NCI-H2081 (cell line): ENCODE measurements at places on chromosomes 5 and 9.
A peak's percentile ranks its signal among the peaks of the same experiment; 100 is the strongest.

DNA sequence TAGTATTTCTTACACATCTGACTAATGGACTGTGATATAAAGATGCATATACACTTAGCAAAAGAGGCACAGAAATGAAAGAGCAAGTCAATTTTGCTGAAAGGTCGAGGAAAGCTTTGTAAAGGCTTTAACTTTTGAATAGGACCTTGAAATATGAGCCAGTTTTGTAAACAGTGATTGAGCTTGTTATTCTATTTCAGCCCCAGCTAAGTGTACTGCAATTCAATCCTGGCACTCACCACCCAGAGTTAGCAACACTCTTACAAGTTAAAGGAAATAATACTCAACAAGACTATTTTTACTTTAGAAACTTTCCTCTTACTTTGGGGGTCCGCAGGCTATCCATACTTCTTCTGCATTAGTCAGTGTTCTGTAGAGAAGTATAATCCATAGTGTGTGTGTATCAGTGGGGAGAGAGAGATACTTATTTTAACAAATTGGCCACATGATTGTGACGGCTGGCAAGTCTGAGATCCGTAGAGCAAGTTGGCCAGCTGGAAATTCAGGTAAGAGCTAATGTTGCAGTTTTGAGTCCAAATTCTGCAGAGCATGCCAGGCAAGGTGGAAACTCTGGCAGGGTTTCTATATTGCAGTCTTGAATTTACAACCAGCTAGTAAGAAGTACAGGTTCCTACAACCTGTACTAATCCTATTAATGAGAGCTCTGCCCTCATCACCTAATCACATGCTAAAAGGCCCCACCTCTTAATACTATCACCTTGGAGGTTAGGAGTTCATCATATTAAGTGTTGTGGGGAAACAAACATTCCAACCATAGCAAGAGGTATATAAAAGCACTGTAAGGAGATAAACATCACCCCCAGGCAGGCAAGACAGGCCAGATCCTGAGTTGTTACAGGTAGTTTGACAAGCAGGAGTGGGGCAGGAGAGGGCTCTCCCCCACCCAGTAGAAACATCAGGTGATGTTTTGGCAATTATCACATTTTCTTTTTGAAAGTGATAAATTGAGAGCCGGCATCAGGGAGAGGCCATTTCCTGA is 33.6 kb downstream of the IL7R start:
- no peak for DNase-seq

DNA sequence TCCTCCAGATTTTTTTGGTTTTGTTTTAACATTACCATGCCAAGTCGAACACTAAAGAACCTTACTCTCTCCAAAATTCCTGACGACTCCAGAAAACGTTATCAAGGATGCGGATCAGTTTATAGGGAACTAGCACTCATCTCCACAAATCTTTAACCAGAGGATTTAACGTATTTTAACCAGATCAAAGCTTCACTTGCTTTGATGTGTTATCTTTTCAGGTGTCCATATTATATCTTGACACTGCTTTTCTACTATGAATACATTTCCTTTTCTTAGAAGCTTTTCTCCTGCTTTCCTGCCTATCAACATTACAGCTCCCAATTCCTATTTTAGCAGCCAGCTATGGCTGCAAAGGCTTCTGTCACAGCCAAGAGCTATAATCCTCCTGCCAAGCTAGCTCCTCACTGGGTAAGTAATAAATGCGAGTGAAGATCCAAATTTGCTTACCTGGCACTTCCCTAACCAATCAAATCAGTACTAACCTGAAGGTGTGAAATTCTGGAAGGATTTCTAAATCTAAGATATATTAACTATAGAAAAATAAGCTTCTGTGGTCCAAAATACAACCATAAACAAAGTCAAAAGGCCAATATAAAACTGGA is 60.2 kb downstream of the CDC14B start:
- no peak for DNase-seq

- peak; percentile 100 for DNase-seq
Observed at GRCh38 chr5:10331341-10331796, 22.1 kb upstream of the MARCHF6 start.

DNA sequence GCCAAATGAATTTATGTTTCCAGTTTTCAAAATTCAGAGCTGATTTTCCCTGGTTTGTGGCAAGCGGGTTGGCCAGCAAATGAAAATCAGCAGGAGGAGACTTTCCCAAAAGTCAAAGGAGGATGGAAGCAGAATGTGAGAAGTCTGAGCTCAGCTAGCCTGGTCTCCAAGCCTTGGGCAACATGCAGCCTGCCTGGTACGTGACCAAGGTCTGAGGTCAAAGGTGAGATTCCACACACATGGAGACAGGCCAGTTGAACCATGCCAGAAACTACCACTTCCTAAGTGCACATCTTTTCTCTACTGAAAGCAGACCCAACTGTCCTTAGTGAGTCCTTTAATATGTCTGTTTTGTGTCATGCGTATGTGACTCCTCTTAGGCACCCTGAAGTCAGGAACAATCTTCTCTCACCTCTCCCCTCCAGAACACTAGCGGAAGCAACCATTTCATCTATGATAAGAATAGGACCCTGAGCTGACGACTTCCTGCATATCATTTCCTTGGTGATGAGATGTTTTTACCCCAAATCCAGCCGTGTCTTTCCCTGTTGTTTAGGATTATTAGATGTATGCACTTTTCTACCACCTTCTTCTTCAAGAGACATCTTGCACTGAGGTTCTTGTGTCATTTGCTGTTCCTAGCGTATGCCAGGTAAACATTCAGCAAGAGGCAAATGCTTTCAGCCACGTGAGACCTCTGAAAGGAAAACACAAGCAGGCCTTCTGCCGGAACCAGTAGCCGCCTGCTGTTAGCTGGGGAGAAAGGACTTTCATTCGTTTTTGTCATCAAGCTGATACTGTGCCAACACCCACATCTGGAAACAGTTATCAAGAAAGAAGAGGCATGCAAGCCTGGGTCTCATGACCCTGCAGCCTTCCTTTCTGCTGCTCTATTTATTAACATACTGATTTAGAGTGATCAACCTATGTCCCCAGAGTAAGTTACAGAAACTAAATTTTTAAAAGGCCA is 9.7 kb upstream of the TGFBI start:
- no peak for DNase-seq

DNA sequence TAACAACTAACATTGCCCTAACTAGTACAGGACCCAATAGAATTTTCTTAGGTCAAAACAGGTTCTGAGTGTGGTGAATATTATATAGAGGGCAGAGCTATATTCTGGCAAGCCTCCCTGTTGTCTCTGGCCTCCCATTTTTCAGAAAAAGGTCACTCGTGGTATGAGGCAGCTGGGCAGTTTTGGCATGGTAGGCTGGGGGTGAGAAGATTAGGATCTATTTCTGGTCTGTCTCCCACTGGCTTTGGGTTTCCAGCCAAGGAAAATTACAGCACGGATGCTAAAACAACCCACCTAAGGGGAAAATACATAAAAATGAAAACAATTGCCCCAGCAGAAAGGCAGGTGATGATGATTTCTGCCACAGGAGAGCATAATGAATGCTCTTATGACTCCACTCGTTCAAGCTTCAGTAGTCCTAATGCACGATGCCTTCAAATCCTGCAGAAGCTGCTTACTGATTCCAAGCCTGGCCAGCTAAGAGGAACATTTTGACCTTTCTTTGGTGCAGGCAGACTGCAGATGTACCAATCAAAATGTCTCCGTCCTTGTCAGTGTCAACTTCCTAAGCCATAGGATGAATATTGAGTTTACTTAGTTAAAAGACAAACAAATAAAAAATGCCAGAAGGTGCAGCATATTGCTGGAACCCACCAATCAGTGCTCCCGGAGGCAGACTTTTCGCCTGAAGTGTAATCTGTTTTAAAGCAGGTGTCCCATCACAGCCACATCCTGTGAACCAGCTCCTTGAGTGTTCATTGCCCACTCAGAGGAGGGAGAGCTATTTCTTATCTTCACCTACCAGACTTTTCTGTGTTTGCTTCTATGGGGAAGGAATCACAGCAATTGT is 435.4 kb downstream of the ZSWIM6 start:
- DNase-seq: peak; percentile 92

DNA sequence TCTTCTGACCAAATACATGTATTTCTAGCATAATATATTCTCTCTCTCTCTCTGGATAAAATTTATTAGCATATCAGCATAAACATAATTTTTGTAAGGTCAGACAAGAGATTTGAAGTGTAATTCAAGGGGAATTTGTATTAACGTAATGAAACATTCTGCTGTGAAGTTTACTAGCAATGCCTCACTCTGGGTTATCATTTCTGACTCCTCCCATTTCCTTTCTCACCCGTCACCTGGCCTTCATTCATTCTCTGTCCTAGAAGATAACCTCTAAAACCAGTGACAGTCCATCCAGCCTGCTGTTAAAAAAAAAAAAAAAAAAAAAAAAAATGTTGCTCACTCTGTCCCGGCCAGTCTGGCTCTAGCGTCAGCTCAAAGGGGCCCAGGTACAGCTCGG is 27.1 kb downstream of the GRAMD2B start:
- no peak for DNase-seq

DNA sequence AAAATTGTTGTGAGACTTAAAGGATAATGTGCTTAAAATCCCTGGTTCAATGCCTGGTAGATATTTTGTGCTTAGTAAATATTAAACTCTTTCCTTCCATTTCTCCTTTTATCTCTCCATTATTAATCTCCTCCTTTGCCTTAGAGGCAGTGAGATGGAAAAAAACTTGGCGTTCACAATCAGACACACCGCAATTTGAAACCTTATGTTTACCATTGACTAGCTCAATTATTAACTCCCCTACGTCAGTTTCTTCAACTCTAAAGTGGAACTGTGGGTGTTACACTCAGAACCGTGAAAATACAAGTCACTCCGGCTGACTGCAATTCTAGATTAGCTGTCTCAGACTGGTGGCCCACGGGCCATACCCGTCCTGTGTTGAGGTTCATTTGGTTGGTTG is 327.2 kb downstream of the DEPDC1B start:
- DNase-seq: no peak

DNA sequence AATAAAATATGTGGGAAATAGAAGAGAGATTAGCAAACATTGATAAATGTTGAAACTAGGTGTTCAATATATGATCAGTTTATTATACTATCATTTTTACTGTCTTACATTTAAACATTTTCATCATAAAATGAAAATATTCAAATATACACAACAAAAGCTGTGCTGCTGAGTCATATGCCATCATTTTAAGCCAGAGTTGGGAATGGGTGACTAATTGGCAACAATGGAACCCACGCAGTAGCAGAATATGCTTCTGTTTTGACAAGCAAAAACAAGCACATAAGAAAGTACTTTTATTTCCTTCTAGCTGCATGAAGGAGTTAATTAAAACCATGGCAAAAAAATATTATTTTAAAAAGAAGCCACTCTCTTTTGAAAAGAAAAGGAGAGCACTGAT is 340.0 kb upstream of the EDIL3 start:
- no peak for DNase-seq

DNA sequence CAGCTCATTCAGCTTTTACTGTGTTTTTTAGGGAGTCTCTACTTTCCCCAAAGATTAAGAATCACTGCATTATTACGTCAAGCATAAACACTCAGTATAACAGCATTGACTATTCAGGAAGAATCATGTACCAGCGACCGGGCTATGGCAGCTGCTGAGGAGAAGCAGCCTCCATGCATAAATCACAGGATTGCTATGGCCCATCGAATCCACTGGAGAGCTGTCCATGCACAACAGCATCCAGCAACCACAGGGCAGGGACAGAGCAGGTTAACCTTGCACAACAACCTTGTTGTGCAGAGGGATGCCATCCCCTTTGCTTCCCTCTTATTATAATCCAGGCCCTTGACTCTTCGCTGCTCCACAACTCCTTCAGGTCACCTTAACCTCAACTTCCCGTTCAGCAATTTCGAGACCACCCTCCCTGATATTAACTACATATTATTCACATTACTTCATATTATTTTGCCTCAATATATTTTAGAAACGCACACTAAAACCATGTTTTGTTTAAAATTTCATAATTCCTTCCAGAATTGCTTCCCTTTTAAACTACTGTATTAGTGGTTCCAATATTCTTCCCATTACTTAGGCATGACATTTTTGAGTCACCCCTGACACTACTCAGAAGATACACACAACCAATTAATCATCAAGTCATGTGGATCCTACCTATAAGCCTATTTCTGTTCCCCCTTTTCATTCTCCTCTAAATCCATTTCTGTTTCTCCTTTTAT is 991 bp downstream of the IARS1 start:
- DNase-seq: no peak

- no peak for DNase-seq
Observed at GRCh38 chr5:166562246-166562645, 1729.2 kb upstream of the WWC1 start.

DNA sequence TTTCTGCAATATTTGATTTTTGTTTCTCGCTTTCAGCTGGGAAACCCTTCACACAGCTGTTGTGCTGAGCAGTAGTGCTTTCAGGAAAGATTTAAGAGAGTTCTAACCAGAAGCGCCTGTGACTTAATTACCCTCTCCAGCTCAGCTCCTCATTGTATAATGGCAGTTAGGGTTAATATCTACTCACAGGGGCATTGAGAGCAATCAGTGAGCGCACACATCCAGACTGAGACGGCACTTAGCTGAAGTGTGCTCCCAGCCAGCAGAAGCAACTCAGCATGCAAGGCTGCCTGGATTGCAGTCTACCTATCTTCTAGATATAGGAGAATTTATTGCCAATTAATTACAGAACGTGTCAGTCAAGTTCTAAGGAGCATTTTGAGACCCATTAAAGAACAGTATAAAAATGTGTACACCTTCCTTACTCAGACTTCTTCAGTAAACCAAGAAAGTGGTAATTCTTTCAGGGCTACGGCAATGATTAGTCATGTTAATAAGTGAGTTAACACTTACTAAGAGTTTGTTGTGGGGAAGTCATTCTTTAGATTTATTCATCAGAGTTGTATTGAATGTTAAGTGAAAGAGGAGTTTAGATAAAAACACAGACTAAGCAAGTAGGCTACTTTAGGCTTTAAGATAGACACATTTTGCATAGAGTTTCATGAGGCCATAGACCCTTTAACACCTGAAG is 111.7 kb upstream of the PCAT7 start:
- DNase-seq: no peak

DNA sequence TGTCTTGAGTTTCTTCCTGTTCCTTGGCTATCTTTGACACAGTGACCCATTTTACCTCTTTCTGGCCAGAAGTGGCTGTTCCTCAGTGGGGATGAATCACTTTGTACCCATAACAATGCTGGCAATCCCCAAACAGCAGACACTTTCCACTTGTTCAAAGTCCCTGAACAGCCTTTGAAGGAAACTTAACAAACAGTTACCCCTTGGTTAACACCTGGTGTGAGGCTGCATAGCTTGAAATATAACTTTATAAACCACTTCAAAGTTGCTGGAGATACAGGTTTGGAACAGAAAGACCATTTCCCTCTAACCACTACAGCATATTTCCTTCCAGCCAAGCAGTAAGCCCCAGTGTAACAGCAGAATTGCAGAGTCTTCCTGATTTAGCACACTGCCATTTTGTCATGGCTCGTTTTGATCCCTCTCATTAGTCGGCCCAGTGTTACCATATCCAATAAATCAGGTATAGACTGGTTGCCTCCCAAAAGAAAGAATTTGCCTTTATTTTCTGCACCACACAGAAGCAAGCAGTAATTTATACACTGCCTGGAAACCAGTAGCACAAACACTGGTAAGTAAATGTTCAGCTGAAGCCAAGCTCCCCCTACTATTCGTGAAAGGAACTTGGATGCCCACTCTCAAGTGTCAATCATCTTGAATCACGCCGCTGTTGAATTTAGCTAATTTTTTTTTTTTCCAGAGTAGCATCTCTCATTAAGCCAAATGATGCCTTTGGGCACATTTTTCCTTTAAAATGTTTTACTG is 225.9 kb downstream of the PIK3R1 start:
- no peak for DNase-seq
